ENCODE measurements at places on chromosomes 2 and 18.

DNA sequence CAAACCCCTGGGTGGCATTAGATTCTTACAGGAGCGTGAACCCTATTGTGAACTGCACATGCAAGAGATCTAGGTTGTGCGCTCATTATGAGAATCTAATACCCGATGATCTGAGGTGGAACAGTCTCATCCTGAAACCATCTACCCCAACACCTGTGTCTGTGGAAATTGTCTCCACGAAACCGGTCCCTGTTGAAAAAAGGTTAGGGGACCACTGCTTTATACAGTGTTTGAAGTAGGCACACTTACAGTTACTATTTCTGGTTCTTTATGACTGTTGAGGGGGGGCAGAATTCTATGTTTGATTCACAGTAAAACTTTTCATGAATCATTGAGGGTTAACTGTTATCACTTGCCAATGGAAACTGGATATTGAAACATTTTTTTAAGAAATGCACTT, 72.0 kb downstream of the RIF1 start:
- no peak for DNase-seq

GRCh38 chr18:3151399-3152264, 68.1 kb downstream of the MYOM1 start:
- no peak for DNase-seq

DNA sequence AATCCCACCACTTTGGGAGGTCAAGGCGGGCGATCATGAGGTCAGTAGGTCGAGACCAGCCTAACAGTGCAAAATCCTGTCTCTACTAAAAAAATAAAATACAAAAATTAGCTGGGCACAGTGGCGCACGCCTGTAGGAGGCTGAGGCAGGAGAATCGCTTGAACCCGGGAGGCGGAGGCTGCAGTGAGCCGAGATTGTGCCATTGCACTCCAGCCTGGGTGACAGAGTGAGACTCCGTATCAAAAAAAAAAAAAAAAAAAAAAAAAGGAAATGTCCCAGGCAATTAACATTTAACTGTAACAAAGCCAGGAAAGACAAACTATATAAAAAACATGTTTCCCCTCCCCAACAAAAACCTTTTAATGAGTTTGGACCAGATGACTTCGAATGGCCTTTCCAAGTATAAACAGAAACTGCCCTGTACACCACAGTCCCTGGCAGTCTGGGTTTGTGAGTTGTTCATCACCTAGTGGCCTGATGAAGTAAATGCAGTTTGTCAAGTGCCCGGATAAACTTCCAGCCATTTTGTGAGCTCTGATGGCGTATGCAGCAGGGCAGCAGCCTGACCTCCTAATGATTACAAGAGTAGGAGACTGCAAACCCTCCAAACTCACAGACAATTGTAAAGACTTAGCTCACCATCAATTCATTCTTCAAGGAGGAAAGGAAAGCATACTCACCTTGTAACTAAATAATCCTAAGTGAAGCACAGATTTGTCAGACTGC, 16.6 kb upstream of the PCBP1 start:
- no peak for DNase-seq

DNA sequence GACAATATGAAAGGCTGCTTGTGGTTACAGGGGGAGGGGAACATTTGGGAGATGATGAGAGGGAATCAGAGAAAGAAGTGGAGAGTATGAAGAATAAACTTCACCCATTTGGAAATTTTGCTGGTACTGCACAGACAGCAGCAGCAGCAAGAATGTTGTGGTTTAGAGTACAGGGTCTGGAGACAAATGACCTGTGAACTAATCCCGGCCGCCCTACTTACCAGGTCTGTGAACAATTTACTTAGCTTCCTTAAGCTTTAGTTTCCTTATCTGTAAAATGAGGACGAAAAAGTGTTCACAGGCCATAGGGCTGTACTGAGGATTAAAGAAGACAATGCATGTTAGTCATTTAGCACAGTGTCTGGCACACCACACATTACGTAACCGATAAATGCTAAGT, 685.4 kb upstream of the CELF4 start:
- DNase-seq: no peak

DNA sequence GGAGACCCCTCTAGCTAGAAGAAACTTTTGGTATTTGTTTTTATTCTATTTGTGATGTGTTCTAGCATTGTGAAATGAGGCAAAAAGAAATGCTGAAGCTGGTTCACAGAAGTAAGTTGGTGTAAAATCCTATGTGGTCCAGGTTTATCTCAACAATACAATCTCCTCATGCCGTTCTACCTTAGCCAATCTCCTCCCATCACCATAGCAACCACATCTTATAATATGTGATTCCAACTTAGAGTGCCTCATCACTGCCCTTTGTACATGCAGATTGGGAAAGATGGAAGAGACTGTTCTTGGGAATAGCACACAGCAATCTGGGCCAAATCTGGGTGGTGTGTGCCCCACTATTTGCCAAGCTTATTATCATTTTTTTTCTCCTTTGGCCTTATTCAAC, 30.3 kb downstream of the DPP10 start:
- DNase-seq: no peak

GRCh38 chr2:6866275-6866671, 566 bp upstream of the CMPK2 start:
- peak; percentile 4 for DNase-seq

DNA sequence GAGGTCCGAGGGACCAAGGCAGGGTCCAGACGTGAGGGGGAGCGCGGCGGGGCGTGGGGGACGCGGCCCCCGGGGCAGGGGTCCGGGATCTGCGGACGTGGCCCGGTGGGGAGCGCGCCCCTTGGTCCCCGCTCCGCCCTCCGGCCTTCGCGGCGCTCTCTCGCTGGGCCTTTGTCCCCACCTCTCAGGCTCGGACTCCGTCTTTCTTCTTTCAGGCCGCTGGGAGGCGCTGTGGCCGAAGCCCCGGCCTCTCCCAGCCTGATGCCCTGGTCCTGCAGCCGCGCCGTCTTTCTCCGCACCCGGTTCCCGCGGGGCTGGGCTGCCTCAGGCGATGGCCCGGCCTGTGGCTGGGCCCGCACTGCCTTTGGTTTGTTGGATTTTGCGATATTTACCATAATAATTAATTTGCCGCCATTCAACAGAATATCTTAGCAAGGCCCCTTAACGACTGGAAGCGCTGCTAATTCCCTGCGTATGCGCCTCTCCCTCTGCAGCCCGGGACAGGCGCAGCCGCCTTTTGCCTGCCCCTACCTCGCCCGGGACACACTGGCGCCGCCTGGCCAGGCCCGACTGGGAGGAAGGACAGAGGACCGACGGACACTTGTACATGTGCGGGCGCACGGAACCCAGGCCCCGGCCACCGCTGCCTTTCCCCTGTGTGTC, 10.8 kb downstream of the SIX3 start:
- no peak for DNase-seq
